Hippocampal formation (tissue), 2 donors: ENCODE measurements at places on chromosomes 7 and 10.

GRCh38 chr10:124035928-124036558 is 57.4 kb downstream of the CHST15 start:
- no peak for DNase-seq

GRCh38 chr7:156918635-156919034 is 25.7 kb upstream of the LMBR1 start:
- no peak for DNase-seq

DNA sequence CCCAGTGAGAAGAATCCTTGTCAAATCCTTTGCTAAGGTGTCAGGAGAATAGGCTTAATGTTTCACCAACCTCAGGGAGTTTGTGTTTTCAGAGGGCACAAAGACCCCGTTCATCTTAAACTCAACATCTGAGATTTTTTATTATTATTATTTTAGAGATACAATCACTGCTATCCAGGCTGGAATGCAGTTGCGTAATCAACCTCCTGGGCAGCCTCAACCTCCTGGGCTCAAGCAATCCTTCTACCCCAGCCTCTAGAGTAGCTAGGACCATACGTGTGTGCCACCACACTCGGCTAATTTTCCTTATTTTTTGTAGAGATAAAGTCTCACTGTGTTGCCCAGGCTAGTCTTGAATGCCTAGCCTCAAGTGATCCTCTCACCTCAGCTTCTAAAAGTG is 599.2 kb downstream of the KCNMA1 start:
- no peak for DNase-seq

GRCh38 chr10:43922335-43923280 is 273.9 kb upstream of the ZNF32 start:
- no peak for DNase-seq

DNA sequence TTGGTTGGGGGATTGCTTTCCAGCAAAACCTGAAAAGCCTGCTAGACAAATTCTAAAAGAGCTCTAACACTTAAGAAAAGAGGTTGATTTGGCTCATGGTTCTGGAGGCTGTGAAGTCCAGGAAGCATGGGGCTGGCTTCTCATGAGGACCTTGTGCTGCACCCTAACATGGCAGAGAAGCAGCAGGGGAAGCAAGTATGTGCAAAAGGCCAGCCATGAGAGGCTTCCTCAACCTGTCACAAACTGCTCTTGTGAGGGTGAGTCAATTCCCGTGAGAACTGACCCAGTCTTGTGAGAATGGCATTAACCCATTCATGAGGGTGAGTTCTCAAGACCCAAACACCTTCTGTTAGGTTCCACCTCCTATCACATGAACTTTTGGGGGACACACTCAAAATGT is 54.3 kb upstream of the IGFBP3 start:
- no peak for DNase-seq

GRCh38 chr7:50641442-50642405 is 76.5 kb upstream of the DDC start:
- DNase-seq, result peak; percentile 94

DNA sequence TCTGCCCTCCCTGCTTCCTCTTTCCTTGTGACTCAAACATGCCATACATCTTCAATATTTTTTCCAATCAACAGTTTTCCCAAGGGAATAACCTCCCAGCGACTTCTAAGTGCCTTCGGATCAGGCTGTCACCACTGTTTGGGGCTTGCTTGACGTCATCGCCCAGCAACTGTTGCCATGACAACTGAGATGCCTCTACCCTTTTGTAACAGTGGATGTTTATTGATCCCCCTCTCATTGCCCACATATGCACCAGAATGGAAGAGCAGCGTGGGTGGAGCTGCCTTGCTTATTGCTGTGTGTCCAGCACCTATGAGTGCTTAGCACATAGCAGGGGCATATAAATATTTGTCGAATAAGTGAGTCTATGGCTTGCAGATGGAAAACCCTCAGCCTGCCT is 14.4 kb downstream of the FFAR4 start:
- DNase-seq, result no peak

DNA sequence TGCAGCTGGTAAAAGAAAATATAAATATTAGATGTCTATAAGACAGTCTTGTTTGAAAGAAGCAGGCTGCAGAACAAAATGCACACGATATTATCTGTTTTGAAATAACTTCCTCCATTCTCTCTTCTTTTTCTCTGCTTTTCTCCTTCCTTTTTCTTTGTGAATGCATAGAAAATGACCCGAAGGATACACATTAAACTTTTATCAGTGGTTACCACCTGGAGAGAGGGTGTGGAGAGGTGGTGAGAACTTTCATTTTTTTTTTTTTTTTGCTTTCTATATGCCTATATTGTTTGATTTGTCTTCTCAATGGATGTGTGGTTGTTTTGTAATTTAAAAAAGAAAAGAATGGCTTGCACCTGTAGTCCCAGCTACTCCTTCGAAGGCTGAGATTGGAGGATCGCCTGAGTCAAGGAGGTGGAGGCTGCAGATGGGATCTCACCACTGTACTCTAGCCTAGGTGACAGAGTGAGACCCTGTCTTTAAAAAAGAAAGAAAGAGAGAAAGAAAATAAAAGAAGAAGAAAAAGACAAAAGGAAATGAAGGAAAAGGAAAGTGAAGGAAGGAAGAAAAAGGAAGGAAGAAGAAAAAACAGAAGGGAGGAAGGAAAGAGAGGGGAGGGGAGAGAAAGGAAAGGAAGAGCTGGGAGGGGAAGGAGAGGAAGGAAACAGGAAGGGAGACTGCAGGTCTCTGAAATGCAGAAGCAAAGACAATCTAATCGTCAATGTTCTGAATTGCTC is 64.4 kb downstream of the SAMD9 start:
- no peak for DNase-seq

DNA sequence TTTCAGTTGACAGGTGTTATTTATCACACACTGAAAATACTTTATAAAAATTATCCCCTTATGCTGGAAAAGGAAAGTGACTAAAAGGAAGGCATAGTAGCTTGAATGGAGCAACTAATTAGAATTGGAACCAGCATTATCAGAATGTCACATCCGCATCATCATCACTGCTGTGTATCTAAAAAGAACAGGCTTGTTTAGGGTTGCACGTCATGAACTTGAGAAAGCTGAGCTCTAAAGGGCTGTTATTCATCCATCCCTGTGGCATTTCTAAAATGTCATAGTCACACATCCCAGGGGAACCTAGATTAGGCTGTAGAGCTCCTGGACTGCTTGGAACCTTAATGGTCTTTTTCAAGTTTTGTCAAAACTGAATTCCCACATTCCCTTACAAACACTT is 54.4 kb downstream of the KLHDC10 start:
- DNase-seq, result no peak

DNA sequence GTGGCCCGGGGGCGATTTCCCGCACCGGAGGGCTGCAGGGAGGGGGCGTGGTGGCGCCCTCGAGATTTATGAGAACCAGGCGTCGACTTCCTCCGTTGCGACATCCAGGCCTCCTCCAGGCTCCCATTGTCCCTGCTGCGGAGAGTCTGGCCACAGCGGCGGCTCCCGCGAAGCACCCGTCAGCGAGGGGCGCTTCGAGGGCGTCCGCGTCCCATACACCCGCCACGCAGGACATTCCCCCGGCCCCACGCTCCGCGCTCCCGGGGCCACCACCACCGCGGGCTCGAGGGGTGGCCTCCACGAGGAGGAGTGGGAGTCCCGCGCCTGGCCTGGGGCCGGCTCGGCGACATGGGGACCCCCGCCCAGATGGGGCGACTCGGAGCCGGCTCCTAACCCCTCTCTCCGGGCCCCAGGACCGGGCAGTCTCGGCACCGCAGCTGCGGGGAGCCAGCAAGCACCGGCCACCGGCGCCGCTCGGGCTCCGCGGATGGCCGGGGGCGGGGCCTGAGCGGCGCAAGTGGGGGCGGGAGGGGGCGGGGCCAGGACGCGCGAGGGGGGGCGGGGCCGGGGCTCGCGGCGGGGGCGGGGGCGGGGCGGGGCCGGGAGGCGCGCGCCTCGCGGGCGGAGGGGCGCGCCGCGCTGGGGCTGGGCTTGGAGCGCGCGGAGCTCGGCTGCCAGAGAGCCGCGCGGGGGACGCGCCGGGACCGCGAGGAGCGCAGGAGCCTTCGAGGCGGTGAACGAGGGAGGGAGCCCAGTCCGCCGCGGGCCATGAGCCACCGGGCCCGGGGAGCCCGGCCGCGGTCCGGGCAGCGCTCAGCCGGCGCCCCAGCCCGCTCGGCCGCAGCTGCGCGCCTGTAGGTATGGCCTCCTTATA is at the start of gene SH2B2:
Gene SH2B2 (plus strand): TSS at position 632 of the 874 bp plus-strand sequence. CDS start 13,683 bp downstream, outside the sequence.
- DNase-seq, result peak; percentile 19

DNA sequence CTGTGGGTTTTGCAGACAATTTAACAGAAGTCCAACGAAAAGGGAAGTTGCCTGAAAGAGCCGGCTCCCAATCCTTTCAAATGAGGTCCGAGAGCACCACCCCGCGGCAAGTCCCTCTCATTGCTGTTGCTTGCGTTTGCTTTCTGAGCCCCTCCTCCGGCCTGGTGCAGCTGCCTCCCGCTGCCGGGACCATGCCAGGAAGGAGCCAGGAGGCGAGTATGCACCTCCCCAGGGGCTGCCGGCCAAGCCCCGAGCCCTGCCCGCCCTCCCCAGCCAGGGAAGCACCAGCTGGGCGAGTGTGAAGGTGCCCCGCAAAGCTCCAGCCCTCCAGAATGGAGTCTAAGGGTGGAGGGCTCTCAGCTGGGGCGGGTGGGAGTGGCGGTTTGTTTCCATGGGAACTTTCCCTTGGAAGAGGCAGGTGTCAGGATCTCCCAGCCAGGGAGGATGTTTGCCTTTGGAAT is 25.8 kb upstream of the PPP2R2D start:
- peak; percentile 66 for DNase-seq

DNA sequence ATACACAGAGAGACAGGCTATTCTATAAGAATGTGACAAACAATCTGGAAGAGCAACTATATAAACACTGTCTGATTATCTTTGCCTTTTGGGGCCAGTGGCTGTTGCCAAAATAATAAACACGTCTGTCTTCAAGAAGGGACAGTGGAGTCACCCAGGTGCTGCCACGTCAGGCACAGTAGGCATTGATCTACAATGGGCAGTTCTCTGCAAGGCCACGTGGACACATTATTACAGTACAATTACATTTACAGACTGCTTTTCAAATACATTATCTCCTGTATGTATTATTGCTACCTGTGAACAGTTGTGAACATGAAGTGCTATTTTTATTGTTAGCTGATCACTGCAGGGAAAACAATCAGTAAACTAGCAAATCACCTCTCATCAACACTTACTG is 14.0 kb downstream of the DNMBP start:
- DNase-seq, result no peak

- DNase-seq, result no peak
Observed at GRCh38 chr7:131359136-131359776, 31.6 kb downstream of the MKLN1 start.

DNA sequence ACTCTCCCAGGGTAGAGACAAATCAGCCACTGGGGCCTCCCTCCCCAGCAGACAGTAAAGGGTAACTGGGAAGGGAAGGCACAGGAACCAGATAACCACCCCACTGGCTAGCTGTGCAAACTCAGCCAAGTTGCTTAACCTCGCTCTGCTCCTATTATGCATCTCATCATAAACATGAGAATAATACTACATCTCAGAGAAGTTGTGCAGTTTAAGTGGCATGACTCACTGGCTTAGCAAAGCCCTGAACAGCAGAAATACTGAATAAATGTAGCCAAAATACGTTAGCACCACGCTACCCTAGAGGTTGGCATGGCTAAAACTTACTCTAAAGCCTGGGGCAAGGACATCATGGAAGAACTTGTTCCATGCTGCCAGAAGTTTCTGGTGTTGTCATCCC is 128.1 kb upstream of the ANK3 start:
- no peak for DNase-seq

GRCh38 chr10:17214971-17215781 is 12.9 kb upstream of the VIM start:
- no peak for DNase-seq

DNA sequence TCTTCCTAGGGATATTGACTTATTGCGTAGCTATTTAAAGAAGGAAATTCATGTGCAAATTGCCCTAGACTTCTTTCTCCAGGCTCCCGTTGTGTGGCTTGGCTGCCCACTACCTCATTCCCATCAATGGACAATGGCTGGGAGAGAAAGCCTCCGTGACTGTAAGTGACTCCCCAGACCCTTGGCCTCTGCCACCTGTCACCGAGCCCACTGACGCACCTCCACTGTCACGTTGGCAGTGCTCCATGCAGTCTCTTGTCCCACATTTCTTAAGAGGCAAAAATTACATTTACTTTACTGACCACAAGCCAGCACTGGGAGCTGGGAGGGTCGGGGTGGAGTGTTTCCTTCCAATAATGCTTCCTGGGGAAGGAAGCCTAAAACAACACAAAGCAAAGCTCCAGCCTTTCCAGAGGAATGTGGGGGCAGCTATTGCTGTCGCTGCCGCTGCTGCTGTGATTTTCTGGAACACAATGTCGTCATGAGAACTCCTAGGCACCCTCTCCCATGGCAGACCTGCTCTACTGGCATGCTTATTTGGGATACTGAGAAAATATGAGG is 89.7 kb upstream of the STEAP1B start:
- no peak for DNase-seq

GRCh38 chr10:1120801-1121211 is 64.6 kb downstream of the WDR37 start:
- peak; percentile 29 for DNase-seq

GRCh38 chr10:5142199-5142598 is 42.8 kb downstream of the AKR1C8 start:
- no peak for DNase-seq

DNA sequence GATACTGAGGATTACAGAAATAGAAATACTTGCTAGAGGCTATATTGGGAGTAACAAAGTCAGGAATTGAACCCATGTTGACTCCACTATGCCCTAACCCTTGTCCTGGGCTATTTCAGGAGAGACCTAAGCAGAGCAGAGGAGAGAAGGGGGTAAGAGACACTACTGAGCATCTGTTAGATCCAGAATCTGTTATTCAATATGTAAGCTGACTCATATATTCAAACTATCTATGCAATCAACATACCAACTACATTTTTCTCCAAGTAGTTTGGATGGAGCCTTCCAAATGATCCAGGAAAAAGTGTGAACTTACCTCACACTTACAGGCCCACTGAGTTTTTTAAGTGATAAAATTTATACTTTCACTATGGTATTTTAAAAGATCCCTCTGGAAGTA is 216.1 kb downstream of the IMMP2L start:
- no peak for DNase-seq

DNA sequence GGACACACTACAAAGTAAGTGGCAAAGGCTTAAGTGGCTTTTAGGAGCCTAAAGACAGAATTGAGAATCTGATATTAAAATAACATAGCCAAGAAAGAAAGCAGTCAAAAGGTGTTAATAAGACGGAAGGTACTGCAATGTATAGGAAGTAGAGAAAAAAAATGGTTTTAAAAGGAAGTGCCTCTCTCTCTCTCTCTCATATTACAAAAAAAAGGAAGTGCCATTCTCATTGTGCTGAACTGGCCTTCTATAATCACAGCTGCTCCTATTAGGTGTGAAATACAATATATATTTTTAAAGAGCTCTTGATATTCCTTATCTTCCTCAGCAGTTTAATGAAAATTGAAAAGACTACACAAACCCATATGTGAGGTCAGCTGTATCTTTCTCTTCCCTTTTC is 199.4 kb upstream of the NPVF start:
- DNase-seq, result no peak

GRCh38 chr7:21076574-21076973 is 289.9 kb upstream of the SP8 start:
- DNase-seq, result no peak
